Ammon's horn (tissue), 1 donor: ENCODE measurements at places on chromosomes 6 and 20.

- no peak for DNase-seq
These were observed 6.4 kb downstream of the GTF2H5 start for GRCh38 chr6:158174514-158174913.

- peak; percentile 28 for DNase-seq
These were observed 9.6 kb upstream of the MOXD1 start for GRCh38 chr6:132410830-132411229.

DNA sequence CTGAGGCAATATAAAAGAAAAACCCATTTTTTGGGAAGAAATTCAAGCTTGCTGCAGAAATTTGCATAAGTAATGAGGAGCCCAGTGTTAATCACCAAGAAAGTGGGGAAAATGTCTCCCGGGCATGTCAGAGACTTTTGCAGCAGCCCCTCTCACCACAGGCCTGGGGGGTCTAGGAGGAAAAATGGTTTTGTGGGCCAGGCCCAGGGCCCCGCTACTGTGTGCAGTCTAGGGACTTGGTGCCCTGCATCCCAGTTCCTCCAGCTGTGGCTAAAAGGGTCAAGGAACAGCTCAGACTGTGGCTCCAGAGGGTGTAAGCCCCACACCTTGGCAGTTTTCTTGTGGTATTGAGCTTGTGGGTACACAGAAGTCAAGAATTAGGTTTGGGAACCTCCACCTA, 209.7 kb downstream of the HDGFL1 start:
- no peak for DNase-seq

DNA sequence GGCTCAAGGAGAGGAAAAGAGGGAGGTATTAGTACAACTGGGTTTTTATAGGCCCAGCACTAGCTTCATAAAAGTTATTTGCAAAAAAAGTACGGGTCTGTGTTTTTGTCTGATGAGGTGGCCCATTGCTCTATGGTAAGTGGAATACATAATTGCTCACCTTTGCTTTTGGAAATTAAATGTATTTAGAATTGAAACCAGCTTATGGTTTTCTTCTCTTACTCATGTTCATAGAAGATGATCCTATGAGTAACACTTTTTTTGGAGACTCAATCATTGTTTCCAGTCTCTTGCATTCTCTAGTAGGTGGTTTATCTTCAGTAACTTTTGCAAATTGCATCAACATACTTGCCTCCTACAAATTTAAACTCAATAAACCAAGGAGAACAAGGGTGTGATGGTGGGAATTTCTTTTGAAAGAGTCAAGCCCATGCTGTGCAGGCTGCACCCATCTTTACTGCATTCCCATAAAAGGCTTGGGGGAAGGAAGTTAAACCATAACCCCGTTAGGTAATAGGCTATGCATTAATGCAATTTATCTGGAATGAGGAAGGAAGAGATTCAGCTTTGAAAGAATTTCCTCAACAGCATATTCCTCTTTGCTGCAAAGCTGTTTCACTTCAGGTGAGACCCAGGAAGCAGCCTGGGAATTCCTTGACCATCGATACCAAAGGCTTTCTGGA, 48.5 kb upstream of the EDN1 start:
- no peak for DNase-seq

- peak; percentile 40 for DNase-seq
These were observed 182.4 kb upstream of the MCHR2 start for GRCh38 chr6:100176311-100176950.

DNA sequence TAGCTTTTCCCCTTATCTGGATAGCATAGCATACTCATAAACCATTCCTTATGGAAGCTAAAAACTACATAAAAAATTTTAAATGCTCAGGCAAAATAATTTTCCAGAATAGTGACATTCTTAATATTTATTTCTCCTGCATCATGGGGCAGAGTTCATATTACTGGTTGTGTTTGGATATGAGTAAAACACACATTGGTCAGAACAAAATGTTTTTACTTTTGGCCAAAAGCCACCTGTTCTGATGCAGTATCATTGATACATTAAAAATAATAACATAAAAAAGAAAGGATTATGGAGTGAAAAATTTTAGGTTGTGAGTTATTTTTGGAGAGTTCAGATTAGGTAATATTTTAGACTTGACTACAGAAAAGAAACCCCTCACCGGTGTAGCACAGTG, 33.6 kb downstream of the TRAM2 start:
- no peak for DNase-seq

DNA sequence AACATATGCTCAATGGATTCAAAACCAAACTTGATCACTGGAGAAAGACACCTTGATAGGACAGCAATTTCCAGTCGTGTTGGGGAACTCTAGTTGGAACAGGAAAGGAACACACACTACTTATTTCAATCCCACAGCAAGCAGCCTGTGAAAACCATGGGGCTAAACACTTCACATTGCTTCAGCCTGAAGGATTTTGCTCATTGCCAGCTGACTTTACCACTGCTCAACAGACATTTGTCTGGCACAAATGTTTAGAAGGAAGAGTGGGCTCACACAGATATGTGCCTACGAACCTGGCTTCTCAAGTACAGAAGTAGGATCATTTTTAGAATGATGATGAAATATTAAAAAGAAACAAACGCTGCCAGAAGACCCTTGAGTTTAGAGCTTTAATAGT, 598.1 kb downstream of the PHF3 start:
- no peak for DNase-seq

- no peak for DNase-seq
These were observed 40.6 kb upstream of the PTPRK start for GRCh38 chr6:128560966-128561365.

- no peak for DNase-seq
These were observed 30.7 kb downstream of the C6orf163 start for GRCh38 chr6:87375315-87375714.

- DNase-seq, result no peak
These were observed 64.0 kb upstream of the CEP85L start for GRCh38 chr6:118715376-118715775.

- no peak for DNase-seq
These were observed 558 bp upstream of the CCDC167 start for GRCh38 chr6:37500294-37500608.

DNA sequence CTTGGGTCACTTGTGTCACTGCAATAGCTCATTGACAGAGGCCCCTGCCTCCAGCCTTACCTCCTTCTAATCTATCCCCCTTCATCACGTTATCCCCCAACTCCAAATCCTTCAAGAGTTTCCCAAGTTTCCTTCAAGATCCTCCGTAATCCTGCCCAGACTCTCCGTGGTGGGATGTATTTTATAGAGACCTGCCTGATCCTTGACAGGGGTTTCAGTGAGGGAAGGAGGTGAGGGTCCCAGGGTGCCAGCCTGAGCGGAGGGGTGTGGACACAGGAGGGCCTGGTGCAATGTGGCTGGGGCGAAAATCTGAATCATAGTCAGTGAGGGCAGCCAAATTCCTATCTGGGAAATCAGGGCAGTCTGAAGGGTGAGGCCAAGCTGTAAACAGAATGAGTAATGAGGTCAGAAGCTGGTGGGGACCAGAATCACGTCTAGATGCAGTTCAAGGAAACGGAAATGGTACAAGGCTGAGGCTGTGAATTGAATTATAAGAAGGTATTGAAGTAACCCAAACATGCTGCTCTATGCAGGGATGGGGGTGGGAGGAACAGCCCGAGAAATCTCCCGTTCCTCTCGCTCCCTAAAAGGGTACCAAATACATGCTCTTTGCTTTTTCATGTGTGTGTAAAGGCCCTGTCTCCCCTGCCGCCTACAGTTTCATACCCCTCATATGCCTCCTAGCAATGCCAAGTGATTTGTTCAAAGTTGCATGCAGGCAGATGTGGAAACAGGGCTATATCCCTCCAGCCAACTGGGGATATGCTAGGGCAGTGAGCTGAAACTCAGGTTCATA, 35.4 kb upstream of the PIM1 start:
- no peak for DNase-seq

DNA sequence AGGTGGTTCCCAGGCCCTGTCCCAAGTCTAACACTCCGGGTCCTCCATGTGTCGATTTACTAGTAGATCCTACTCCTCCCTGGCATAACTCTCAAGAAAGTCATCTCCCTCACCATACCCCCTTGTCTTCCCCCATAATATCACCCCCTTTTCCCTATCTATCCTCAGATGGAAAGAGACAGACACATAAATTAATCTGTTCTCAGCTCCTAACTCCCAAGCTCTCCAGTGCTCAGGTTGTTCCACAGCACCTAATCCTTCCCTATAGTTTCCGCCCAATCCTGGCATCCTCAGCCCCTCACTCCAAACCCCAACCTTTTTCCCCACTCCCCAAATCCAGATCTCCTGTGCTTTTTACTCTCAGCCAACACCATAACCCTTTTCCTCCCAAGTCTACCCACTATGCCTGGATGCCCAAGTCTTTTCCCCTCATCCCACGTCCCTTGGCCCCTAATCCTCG, 808 bp downstream of the ILRUN start:
- no peak for DNase-seq

DNA sequence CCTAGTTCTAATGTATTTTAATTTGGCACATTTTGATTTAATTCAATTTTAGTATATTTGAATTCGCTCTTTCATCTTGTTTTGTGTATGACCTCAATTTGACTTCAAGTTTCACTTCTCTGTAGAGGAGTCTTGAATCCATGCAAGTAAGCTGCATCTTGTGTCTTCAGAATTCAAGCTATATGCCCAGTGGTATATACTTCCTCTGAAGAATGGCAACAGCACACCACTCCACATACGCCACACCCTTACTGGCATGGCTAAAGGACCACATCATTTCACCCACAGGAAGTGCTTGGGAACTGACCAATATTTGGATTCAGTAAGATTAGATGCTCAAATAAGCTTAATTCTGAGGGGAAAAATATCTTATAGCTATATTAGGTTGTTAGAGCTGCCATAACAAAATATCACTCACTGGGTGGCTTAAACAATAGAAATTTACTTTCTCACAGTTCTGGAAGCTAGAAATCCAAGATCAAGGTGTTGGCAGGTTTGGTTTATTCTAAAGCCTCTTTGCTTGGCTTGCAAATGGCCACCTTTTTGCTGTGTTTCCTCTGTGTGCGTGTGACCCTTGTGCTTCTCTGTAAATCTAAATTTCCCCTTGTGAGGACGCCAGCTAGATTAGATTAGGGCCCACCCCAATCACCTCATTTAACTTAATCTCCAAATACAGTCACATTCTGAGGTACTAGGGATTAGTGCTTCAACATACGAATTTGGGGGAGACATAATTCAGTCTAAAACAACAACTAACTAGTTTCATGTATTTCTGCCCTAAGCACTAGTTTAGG, 2.8 kb upstream of the ASF1A start:
- DNase-seq, result no peak

GRCh38 chr20:31923388-31924331, 28.2 kb downstream of the PDRG1 start:
- no peak for DNase-seq

DNA sequence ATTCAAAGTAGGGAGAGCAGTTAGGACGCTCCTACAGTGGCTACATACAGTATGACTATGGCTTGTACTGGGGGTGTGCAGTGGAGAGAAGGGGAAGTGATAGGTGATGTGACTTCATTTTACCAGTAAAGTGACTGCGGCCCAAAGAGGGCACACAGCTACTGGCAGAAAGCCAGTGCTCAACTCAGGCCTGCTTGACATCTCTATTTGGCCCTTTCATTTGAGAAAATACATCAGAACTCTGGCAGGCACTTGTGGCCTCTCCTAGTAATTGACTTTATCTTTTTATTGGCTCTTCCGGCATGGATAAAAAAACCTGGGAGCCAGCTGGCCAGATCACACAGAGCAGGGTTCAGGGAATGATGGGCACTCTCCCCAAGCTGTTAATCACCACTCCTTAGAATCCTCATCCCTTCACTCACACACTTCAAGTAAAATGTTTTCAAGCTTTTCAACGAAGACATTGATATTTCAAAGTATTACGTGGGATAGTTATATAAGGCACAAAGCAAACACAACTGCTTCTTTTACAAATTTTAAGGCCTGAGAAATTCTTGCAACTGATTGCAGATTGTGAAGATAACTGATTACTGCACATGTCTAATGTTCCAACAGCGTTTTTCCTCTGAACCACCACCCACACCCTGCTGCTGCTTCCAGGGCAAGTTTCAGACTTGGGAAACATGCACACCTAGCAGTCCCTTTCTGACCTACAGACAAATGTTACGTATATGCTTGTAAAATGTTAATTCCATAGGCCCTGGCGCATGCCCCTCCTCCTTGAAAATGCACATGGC, 73.5 kb downstream of the TNFRSF21 start:
- DNase-seq, result no peak

GRCh38 chr6:39565956-39566355, 159.3 kb downstream of the KIF6 start:
- no peak for DNase-seq
